ENCODE measurements at places on chromosomes 1 and 21. TPM values are rescaled to one million over a fixed set of nuclear protein-coding genes. Genes with fewer than 3 reads are reported as not detected.

DNA sequence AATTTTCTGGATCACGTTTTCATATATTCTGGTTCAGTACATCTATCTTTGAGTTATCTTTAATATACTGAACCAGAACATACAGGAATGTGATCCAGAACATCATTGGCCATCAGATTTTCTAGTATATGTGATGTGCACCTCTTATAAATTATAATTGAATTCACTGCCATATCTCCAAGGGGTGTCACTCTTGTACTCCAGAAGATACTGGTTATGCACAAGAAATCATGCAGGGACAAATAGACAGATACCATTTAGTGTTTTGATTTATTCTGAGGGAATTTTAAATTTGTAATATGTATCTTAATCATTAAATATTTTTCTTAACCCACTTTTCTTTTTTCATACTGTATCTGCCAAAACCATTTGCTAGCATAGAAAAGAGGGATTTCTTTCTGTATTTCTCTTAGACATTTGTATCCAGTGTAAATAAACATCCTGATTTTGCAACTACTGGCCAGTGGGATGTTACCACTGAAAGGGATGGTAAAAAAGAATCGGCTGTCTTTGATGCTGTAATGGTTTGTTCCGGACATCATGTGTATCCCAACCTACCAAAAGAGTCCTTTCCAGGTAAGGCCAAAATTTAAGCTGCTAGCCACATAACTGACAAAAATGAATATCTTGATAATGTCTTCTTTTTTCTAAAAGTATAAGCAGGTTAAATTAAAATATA lies 16.7 kb downstream of the FMO3 start:
- DNase-seq: no peak

GRCh38 chr1:168386949-168387586 lies 106.4 kb downstream of the TBX19 start:
- peak; percentile 68 for DNase-seq

DNA sequence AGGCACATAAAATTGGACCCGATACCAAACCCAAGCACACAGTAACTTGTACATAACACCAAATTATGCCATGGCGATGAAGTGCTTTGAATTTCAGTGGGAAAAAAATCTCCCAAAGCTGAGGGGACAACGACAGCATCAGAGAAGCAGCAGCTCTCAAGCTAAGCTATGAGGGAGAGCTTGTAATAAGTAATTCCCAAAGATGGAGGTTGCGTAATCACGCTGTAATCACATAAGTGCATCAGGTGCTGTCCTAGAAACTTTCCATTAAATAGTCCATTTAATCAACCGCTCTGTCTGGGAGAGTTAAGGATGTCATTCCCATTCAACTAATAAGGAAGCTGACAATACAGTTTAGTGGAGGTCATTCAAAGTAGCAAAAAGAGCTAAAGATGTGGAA lies 37.6 kb upstream of the KRTAP19-8 start:
- no peak for DNase-seq

- no peak for DNase-seq
Observed at GRCh38 chr1:155136748-155137147, 1.1 kb downstream of the SLC50A1 start.

DNA sequence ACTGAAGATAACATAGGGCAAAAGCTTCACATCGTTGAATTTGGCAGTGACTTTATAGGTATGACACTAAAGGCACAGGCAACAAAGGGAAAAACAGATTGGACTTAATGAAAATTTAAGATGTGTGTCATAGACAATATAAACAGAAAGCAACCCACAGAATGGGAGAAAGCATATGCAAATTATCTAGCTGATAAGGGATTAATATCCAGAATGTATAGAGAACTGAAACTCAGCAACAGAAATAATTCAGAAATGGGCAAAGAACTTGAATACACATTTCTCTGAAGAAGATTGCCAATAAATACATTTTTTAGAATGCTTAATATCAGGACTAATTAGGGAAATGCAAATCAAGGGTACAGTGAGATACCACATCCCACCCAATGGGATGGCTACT lies 55.2 kb upstream of the ANGPTL1 start:
- no peak for DNase-seq

DNA sequence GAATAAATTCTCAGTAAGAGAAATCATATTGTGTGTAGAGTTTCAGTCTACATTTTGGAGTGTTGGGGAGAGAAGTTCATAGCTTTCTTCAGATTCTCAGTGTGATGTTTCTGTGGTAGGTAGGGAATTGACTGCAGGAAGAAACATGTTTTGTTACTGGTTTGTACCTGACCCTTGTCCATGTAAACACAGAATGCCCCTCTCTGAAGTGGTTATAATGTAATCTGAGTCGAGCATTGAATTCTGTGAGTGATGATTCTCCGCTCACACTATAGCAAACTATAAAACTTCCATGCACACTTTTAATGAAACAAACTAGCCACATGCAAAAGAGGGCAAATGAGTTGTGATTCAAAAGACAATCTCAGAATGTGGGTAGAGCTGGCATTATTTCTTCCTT lies 433.2 kb downstream of the USP25 start:
- DNase-seq: no peak

DNA sequence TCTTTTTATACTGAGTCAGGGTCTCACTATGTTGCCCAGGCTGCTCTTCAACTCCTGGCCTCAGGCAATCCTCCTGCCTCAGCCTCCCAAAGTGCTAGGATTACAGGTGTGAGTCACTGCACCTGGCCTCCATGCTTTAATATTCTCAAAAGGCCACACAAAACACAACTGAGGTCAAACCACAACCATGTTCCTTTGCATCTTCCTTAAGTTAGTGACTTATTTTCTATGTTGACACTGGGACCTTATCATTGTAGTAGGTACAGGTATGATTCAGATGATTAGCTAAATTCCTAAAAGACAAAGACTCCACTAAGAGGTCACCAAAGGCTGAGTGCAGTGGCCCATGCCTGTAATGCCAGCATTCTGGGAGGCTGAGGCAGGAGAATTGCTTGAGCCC lies 131.9 kb upstream of the ATP1B1 start:
- DNase-seq: no peak

DNA sequence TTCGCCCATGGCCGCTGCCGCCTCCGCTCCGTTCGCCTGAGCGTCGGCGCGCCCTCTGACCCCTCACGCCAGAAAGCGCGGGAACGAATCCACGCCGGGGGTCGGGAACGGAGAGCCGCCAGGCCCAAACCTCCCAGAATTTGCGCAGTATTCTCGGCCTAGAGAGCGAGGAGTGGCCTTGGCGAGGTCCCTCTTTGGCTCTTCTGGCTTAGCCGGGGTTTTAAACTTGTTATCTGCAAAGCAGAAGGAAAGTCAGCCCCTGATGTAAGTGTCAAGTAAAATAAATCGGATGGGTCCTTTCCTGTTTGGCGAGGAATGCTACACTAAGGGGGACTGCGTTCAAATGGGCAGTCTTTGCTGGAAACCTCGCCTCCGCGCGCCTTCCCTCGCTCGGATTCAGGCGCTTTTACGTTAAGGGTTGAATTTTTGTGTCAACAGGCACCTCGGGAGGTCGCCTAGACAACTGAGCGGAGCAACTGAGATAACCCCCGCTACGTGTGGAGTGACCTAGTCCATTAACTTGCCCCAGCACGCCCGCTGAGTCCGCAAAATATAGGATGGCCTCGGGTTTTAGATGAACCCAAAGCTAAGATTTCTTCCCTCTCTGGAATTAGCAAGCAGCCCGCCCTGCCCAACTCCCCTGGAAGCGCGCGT lies 1.1 kb downstream of the HSF2BP start:
- DNase-seq: no peak

- no peak for DNase-seq
Observed at GRCh38 chr1:56533621-56534020, 45.7 kb downstream of the PLPP3 start.

DNA sequence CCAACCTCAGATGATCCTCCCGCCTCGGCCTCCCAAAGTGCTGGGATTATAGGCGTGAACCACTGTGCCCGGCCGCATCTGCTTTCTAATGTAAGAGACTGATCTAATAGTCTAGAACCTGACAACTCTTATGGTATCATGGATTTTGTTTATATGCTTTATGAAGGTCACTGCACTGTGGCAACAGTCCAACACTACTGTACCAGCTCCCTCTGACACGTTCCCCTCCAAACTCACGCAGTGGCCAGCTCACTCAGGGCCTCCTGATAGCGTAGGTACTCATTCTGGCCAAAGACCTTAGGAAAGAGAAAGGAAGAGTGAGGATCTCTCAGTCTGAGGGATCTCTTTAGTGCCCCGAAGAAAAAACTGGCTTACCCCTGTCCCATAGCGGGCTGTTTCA lies 6.0 kb upstream of the CFAP141 start:
- DNase-seq: no peak

DNA sequence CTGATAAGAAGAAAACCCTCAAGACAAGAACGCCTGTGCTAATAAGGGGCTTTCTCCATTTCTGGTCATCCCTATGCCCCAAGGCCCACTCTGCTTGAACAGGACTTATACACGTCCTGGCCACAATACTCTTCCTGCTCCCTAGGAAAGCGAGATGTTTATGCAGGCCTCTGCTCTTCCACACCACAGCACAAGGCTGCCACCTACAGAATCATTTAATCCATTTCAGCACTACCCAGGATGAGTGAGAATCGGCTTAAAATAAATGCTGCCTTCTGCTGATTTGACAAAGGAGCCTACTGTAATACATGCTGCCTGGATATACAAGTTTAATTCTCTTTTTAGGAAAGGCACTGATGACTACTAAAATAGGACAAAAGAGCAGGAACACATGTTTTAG lies 29.4 kb downstream of the FRRS1 start:
- no peak for DNase-seq

DNA sequence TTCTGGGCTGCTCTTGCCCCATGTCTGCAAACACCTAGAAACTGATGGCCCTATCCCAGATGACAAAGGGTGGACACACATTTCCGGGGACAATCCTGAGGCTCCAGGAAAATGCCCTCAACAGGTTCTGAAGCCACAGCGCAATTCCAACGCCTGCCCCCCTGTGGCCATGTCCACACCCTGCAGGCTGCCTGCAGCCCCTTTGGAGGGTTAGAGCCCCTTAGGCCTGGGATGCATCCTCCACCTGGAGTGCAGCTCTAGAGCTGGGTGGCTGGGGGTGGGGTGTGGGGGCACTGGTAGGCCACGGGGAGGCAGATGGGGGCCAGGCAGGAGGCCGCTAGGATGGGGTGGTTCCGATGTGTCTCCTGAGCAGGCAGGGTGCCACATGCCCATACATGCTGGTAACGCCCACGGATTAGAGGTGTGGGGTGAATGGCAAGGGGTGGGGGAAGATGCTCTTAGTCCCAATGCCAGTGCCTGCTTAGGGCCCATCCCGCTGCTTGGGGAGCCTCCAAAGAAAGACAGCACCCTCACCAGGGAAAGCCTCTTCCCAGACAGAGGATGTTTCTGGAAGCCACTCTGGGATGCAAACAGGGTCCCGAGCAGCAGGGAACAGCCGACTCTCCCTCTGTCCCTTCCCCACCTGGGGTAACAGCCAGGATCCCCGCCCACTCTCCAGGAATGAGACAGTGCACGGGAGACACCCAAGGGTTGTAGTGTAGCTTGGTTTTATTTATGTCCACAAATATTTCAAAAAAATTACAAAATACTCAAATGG lies 34.0 kb downstream of the SLC45A1 start:
- DNase-seq: no peak

- DNase-seq: no peak
Observed at GRCh38 chr1:202251424-202252256, 58.0 kb downstream of the LGR6 start.

GRCh38 chr1:41856944-41857285 lies 61.8 kb downstream of the HIVEP3 start:
- DNase-seq: no peak

DNA sequence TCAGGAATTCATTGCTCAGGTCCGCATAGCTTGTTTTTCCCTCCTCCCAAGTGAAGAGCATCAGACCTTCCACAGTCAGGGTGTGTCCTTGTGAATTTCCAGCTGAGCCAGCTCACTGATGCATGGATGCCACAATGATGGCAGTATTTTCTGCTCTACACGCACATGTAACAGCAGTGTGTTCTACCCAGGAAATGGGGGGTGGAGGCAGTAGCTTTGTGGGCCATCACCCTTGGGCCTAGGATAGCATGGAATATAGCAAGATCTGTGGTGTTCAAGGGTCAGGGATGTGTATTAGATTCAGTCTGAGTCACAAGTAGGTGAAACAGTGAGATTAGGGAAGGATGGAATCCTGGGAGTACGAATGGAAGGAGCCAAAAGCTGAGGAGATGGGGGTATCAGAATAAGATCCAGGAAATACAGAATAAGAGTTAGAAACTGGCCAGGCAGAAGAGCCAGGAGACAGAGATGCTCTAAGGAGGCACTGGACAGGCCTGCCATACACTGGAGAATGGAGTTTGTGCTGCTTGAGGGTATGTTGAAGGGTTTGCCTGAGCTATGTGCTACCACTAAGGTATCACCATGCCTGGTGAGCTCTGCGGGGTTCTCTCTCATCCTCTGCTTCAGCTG lies 90.6 kb upstream of the CNIH3 start:
- no peak for DNase-seq

DNA sequence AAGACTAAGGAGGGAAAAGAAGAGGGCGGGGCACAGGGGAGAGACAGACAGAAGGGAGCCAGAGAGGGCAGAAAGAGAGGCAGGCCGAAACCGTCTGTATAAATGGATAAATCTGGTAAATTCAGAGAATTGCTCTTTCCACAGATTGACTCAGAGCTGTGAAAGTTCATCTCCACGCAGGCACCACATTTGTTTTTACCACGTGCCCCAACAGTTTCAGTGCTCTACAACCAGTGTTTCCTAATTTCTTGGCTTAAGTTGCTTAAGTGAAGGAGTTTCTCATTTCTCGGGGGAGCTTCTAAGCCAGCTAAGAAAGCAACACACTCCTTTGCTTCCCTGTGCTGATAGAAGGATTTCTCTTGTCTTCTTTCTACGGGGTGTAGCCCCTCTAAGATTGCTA lies 87.1 kb downstream of the ENAH start:
- no peak for DNase-seq

DNA sequence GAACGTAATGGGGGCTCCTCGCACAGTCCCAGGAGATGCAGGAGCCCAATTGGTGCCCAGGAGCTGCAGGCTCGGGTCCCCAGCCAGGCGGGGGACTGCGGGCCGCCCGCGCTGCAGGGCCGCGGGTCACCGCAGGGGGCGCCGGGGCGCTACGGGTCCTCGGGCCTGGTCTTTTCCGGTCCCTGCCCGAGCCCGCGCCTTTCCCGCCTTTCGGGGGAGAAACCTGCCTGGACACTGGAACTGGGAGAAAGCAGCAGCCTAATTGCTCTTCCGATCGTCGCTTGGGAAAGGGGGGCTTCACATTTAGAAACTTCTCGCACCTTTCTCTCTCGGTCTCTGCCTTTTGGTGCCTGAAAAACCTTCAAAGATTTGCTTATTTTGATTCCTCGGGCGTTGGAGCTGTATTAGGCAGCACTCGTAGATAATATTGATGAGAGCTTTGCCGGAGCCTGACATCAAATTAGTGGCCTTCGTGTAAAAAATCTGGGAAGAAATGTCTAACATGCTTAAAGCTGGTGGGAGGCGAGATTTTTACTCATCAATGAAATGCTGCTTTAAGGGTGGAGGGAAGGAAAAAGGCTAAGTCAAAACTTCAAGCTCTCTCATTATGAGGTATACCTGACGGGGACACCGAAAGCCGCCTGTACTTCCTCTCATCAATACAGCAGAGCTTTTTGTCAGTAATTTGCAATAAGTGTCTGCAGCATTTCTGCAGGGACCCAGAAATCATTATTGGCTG lies 12.6 kb upstream of the BARHL2 start:
- DNase-seq: no peak

KIF17 gene
- total RNA-seq: not detected

SIPA1L2 gene
- total RNA-seq: 12.2 TPM

C4BPB gene
- not detected for total RNA-seq

MANEAL gene
- 9.0 TPM for total RNA-seq

FCGR3B gene
- not detected for total RNA-seq

APCS gene
- not detected for total RNA-seq

MNDA gene
- total RNA-seq: 0.22 TPM

PPFIA4 gene
- 1.5 TPM for total RNA-seq

All from CD8-positive, alpha-beta memory T cell (primary cell).